ENCODE measurements at places on chromosomes 4 and X. TPM values are rescaled to one million over a fixed set of nuclear protein-coding genes. Genes with fewer than 3 reads are reported as not detected.

The LINC00632 gene
- total RNA-seq = 626 TPM

The GABRQ gene
- not detected for total RNA-seq

The GAGE2A gene
- not detected for total RNA-seq

The PAGE4 gene
- total RNA-seq = not detected

The SRPX2 gene
- 10.8 TPM for total RNA-seq

DNA sequence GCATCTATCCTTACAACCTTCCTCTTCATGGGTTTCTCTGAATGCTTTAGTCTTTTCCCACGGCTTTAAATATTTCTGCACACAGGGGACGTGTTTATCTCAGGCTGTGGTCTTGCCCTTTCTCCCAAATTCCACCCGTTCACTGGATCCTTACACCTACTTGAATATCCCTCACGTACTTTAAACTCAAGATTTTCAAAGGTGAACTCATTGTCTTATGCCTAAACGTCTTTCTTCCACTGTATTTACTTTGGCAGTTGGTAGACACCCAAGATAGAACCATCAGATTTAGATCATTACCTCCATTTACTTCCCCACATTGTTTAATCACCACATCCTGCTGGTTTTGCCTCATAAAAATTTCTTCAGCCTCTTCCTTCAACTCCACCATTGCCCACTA lies 269.2 kb downstream of the CBLL2 start:
- no peak overlapping the region for H3K4me3 ChIP-seq
- H3K4me1 ChIP-seq = peaks cover 15% of the 10 kb centered on the region
- no peaks in the 10 kb centered on the region for H3K36me3 ChIP-seq

DNA sequence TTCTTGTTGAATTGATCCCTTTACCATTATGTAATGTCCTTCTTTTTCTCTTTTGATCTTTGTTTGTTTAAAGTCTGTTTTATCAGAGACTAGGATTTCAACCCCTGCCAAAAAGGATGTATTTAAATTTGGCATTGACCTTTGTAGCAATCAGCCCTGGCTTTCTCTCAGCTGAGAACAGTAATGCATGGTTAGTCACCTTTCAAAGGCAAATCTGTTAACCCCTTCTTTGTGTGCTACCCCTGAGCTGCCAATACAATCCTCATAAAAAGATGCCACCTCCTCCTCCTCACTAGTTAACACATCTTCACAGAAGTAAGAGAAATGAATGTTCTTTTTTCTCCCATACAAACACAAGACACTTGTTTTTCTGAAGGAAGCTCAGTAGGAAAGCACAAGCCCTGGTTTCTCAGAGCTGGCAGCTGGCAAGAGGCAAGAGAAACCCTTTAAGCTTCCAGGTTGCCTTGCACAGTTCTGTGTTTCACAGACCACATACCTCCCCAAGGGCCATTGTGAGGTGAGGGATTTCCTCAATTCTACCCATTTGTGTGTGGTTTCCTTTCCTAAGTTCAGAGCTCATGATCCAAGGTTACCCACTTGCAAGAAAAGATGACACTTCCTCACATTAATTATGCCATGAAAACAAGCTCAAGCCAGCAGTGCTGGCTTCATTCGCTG lies 122.6 kb downstream of the RCHY1 start:
- H3K4me1 ChIP-seq = no peaks in the 10 kb centered on the region
- no peak overlapping the region for H3K4me3 ChIP-seq
- no peaks in the 10 kb centered on the region for H3K36me3 ChIP-seq
- no peak overlapping the region for H3K27ac ChIP-seq
- peaks cover 13% of the 10 kb centered on the region for H3K27me3 ChIP-seq

GRCh38 chr4:6449746-6450369 lies 22.6 kb downstream of the PPP2R2C start:
- H3K27ac ChIP-seq = no peak overlapping the region
- no peak for DNase-seq
- H3K36me3 ChIP-seq = no peaks in the 10 kb centered on the region
- no peak overlapping the region for H3K4me3 ChIP-seq

DNA sequence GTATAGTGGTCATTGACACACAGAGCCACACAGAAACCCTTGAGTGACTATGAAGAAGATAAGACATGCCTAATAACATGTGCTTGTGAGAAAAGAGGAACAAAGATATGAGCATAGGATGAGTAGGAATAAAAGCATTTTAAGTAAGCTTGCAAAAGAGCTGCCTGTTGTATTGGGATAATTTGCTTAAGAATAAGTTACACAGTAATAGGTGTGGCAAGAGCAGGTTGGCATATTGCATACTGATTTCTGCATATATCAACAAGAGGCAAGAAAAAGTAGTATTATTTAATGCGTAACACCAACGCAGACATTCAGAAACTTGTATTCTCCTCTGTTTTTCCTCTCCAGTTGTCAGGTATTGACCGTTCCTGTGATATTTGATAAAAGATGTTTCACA lies 111.5 kb upstream of the UGT8 start:
- H3K27me3 ChIP-seq = peaks cover 8% of the 10 kb centered on the region
- no peak overlapping the region for H3K4me3 ChIP-seq
- H3K27ac ChIP-seq = no peak overlapping the region
- DNase-seq = no peak
- no peaks in the 10 kb centered on the region for H3K4me1 ChIP-seq

- no peaks in the 10 kb centered on the region for H3K4me1 ChIP-seq
- DNase-seq = no peak
- H3K4me3 ChIP-seq = no peak overlapping the region
- no peak overlapping the region for H3K27ac ChIP-seq
- peaks cover 22% of the 10 kb centered on the region for H3K27me3 ChIP-seq
Measured at GRCh38 chrX:39532761-39533160, 565.0 kb downstream of the BCOR start.

DNA sequence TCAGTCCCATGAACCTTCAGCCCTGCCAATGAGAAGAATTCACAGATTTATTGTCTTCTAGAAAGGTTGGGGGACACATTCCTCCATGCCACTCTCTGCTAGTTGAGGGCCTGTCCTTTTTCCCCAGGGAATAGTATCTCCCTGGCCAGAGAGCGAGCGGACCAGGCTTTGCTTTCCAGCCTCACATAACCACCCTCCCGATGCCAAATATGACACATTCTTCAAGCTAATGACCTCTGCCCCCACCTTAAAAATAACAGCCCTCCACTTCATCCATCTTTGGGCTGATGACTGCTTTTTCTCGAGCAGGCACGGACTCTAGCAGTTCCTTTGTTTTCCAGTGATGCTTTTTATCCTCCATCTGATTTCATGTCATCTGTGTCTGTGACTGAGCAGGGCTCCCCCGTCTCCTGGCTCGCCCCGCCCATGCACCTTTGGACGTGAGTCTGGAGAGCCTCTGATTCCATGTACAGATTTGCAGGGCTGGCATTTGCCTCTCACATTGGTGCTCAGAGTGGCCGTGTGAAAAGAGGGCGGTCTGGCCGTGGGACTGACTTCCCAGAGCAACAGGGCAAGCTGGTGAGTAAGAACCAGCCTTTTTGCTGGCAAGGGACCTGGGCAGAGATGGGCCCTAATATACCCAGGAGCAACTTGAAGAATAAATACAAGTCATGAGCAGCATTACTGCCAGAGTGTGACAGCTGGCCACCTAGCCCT lies 279.8 kb downstream of the BCOR start:
- no peak for DNase-seq
- no peak overlapping the region for H3K4me3 ChIP-seq
- H3K27ac ChIP-seq = no peak overlapping the region
- H3K4me1 ChIP-seq = peaks cover 16% of the 10 kb centered on the region

DNA sequence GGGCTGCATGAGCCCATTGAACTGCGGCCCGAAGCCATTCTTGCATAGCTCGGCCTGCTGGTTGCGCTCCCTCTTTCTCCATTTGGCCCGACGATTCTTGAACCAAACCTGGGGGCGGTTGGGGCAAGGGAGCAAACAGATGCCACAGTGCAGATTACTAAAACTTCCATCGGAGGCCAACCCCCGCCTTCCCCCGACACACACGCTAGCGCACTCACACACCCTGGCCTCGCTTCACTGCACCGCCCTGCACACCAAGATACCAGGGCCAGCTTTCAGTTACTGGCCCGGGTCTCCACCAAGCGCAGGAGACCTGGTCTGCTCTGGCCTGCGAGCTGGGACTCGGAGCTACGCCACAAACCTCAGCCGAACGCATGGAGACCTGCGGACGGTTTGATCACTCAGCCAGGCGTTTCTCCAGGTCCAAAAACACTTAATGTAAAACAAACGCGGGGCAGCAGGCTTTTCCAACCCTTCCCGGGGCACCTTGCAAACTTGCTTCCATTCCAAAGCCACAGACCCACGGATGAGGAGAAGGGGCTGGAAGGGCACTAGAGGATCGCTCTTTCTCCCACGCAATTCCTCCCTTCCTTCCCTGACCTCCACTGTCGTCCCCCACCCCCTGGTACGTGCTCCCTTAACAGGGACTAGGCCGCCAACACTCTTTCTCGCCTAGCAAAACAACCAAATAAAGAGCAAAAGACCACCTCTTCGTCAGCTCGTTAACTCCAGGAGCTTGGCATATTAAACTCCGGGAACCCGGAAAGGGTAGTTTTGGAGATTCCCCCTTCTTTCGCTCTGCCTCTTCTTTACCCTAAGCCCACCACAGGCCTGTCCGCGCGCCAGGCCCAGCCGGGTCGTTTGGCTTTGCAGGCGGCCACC lies 4.1 kb downstream of the PITX2 start:
- H3K4me3 ChIP-seq = peak overlapping the region; percentile 44
- no peak for DNase-seq
- peaks cover 92% of the 10 kb centered on the region for H3K27me3 ChIP-seq
- peak overlapping the region; percentile 90 for H3K27ac ChIP-seq
- H3K4me1 ChIP-seq = peaks cover 43% of the 10 kb centered on the region
- peaks cover 15% of the 10 kb centered on the region for H3K36me3 ChIP-seq

- DNase-seq = no peak
- H3K36me3 ChIP-seq = peaks cover 1% of the 10 kb centered on the region
- no peak overlapping the region for H3K4me3 ChIP-seq
- H3K27me3 ChIP-seq = peaks cover 2% of the 10 kb centered on the region
- H3K4me1 ChIP-seq = peaks cover 53% of the 10 kb centered on the region
Measured at GRCh38 chr4:41430792-41431191, 107.2 kb upstream of the LIMCH1 start.

- H3K27ac ChIP-seq = no peak overlapping the region
- H3K4me3 ChIP-seq = no peak overlapping the region
- no peaks in the 10 kb centered on the region for H3K27me3 ChIP-seq
- DNase-seq = no peak
Measured at GRCh38 chrX:48068096-48068887, 3.1 kb downstream of the ZNF630 start.

- H3K4me1 ChIP-seq = peaks cover 4% of the 10 kb centered on the region
- DNase-seq = no peak
- no peak overlapping the region for H3K27ac ChIP-seq
- H3K36me3 ChIP-seq = no peaks in the 10 kb centered on the region
- H3K4me3 ChIP-seq = no peak overlapping the region
- H3K27me3 ChIP-seq = no peaks in the 10 kb centered on the region
Measured at GRCh38 chr4:117328333-117328732, 243.0 kb upstream of the TRAM1L1 start.

- no peak for DNase-seq
- no peak overlapping the region for H3K4me3 ChIP-seq
- H3K36me3 ChIP-seq = peaks cover 8% of the 10 kb centered on the region
- peaks cover 52% of the 10 kb centered on the region for H3K4me1 ChIP-seq
- H3K27ac ChIP-seq = peak overlapping the region; percentile 66
Measured at GRCh38 chrX:109728173-109728535, 4.9 kb downstream of the ACSL4 start.

- no peak overlapping the region for H3K4me3 ChIP-seq
- no peak for DNase-seq
- peaks cover 2% of the 10 kb centered on the region for H3K36me3 ChIP-seq
- H3K27me3 ChIP-seq = no peaks in the 10 kb centered on the region
Measured at GRCh38 chr4:122960611-122961000, 38.2 kb upstream of the NUDT6 start.

- peak overlapping the region; percentile 60 for H3K27ac ChIP-seq
- no peak for DNase-seq
- no peaks in the 10 kb centered on the region for H3K27me3 ChIP-seq
- H3K4me1 ChIP-seq = peaks cover 60% of the 10 kb centered on the region
- H3K4me3 ChIP-seq = no peak overlapping the region
Measured at GRCh38 chr4:2482693-2483092, 13.8 kb downstream of the RNF4 start.

- H3K36me3 ChIP-seq = peaks cover 8% of the 10 kb centered on the region
- H3K4me1 ChIP-seq = peaks cover 85% of the 10 kb centered on the region
- H3K27me3 ChIP-seq = no peaks in the 10 kb centered on the region
- no peak overlapping the region for H3K4me3 ChIP-seq
- DNase-seq = no peak
Measured at GRCh38 chr4:147739239-147739823, 7.4 kb downstream of the ARHGAP10 start.

DNA sequence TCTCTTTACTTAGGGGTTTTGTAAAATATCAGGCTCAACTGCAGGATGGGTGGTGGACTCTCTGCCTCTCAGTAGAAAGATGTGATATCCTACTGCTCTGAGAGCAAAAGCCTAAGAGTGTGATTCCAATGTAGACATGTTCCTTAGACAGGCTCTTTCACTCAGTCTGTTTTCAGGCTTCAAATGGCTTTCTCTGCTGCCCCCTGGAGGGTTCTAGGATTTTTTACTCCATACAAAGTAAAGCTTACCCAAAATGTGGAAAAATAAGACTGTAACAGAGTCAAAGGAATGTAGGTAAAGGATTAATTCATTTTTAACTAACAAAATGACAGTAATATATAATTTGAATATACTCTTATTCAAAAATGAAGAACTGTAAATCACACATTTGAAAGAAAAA lies 32.1 kb downstream of the ZGRF1 start:
- H3K4me3 ChIP-seq = no peak overlapping the region
- no peaks in the 10 kb centered on the region for H3K4me1 ChIP-seq

GRCh38 chr4:143273160-143273917 lies 63.3 kb upstream of the GAB1 start:
- no peaks in the 10 kb centered on the region for H3K36me3 ChIP-seq
- no peak overlapping the region for H3K4me3 ChIP-seq
- H3K4me1 ChIP-seq = peaks cover 17% of the 10 kb centered on the region

GRCh38 chr4:32562010-32562409 lies 1841.8 kb downstream of the PCDH7 start:
- no peaks in the 10 kb centered on the region for H3K36me3 ChIP-seq
- H3K4me1 ChIP-seq = peaks cover 13% of the 10 kb centered on the region
- no peak for DNase-seq
- H3K4me3 ChIP-seq = no peak overlapping the region
- H3K27ac ChIP-seq = no peak overlapping the region

- H3K36me3 ChIP-seq = no peaks in the 10 kb centered on the region
- H3K27me3 ChIP-seq = peaks cover 2% of the 10 kb centered on the region
- no peak for DNase-seq
- no peak overlapping the region for H3K4me3 ChIP-seq
- H3K27ac ChIP-seq = no peak overlapping the region
Measured at GRCh38 chrX:79556800-79557199, 189.7 kb upstream of the ITM2A start.

- no peak overlapping the region for H3K27ac ChIP-seq
- H3K4me3 ChIP-seq = no peak overlapping the region
- H3K27me3 ChIP-seq = no peaks in the 10 kb centered on the region
- H3K36me3 ChIP-seq = peaks cover 3% of the 10 kb centered on the region
Measured at GRCh38 chr4:23828020-23828715, 61.7 kb downstream of the PPARGC1A start.

Data from chondrocyte (in vitro differentiated cells).